ENCODE measurements at places on chromosomes 11 and 22.
A peak's percentile ranks its signal among the peaks of the same experiment; 100 is the strongest.

GRCh38 chr22:40175611-40176244 is 2.0 kb upstream of the TNRC6B start:
- DNase-seq: no peak

- DNase-seq: no peak
Observed at GRCh38 chr11:90468923-90469322, 246.1 kb upstream of the CHORDC1 start.

GRCh38 chr11:132692891-132693290 is 839.4 kb downstream of the OPCML start:
- no peak for DNase-seq

DNA sequence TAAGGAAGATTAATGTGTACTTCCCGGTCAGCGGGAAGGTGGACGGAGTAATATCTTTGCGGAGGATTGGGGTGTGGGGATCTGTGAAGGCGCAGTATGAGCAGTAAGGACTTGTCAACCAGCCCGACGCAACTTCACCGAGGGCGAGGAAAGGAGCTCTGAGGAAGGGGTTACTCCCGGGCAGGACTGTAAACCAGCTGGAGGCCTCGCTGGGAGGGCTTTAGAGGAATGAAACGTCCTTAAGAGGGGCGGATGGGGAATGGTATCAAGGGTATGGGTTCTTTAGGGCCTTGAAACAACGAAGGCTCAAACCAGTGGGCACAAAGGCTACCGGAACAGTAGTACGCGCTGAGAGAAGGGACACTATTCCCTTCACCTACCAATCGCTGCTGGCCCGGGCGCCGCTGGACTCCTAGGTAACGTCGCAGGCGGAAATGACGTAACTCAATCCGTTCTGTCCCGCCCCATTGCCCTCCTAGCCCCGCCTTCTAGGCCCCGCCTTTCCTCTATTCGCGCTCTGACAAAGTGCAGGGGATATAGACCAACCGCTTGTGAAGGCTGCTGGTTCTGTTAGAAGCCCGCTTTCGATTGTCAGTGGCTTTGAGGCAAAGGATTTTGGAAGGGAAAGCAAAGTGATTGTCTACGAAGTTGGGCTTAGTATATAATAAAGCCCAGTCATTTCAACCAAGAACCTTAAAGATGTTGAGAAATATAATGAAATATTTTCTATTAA is at the start of gene C11orf65:
TSS of gene C11orf65 (minus strand) at position 439 of the 733 bp plus-strand sequence. CDS start 5,970 bp downstream, outside the sequence.
- peak; percentile 99 for DNase-seq

DNA sequence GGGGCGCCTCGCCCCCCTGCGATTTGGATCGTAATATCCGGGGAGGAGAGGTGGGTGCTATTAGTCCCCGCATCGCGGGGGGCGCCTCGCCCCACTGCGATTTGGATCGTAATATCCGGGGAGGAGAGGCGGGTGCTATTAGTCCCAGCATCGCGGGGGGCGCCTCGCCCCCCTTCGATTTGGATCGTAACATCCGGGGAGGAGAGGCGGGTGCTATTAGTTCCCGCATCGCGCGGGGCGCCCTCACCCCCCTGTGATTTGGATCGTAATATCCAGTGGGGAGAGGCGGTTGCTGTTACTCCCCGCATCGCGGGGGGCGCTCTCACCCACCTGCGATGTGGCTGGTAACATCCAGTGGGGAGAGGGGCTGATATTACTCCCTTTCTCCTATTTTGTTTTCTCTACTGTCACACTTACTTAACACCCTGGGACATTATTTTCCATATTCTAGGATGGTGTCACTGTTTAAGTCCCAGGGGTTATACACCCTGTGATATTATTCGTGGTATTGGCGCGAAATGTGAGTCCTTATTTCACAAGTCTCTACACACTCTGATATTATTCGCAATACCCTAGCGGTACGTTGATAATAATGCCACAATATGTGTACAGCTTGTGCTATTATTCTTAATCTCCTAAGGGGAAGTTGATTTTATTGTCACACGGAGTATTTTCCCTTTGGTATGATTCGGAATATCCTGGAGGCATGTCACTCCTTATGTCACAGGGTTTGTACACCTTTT is 57.8 kb upstream of the ALDH3B2 start:
- peak; percentile 60 for DNase-seq

GRCh38 chr11:86816251-86816726 is 15.9 kb downstream of the PRSS23 start:
- DNase-seq: no peak

DNA sequence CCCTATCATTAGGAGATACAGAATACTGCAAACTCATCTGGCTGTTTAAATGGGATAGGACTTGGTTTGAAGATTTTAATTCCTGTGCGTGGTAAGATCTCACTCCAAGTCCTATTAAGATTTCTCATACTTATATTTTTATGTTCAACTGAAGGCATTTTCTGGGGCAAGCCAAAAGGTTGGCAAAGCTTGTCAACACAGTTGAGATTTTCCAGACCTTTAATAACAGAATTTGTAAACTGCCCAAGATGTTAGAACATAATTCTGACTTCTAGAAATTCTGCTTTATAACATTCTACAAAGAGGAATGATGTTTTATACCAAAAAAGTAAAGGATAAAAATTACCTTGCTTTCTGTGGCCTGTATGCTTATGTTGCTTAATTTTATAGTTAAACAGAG is 30.8 kb upstream of the OR52M1 start:
- no peak for DNase-seq

DNA sequence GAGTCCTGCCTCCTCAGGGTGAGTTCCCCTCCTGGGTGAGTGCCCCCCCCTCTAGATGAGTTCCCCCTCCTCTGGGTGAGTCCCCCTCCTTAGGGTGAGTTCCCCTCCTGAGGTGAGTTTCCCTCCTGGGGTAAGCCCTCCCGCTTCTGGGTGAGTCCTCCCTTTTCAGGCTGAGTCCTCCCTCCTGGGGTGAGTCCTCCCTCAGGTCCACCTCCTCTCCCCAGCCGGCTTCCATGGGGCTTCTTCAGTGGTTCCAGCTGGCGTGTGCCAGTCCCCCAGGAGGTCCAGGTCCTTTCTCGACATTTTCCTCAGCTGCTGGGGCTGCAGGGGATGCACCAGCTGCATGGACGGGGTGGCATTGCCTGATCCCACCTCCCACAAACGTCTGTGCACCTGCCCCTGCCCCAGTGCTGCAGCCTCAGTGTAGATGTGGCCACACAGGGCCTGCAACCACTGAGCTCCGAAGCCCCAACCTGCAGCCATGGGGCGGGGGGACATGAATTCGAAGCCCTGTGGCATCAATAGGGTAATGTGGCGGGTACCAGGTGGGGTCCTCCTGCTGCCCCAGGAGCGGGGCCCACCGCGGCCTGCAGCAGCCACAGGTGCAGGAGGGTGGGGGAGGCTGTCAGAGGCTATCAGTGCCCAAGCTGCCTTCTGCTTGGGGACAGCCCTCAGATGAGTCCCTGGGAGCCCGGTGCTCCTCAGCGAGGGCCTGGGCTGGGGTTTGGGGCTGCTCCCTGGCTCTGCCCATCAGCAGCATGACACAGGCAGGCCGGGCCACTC is 101.3 kb upstream of the FGF3 start:
- DNase-seq: no peak

GRCh38 chr11:19345848-19346681 is 105.3 kb upstream of the E2F8 start:
- peak; percentile 5 for DNase-seq

GRCh38 chr11:71286701-71287643 is 34.6 kb upstream of the SHANK2 start:
- no peak for DNase-seq

- no peak for DNase-seq
Observed at GRCh38 chr22:35674335-35674734, 26.1 kb downstream of the APOL6 start.

DNA sequence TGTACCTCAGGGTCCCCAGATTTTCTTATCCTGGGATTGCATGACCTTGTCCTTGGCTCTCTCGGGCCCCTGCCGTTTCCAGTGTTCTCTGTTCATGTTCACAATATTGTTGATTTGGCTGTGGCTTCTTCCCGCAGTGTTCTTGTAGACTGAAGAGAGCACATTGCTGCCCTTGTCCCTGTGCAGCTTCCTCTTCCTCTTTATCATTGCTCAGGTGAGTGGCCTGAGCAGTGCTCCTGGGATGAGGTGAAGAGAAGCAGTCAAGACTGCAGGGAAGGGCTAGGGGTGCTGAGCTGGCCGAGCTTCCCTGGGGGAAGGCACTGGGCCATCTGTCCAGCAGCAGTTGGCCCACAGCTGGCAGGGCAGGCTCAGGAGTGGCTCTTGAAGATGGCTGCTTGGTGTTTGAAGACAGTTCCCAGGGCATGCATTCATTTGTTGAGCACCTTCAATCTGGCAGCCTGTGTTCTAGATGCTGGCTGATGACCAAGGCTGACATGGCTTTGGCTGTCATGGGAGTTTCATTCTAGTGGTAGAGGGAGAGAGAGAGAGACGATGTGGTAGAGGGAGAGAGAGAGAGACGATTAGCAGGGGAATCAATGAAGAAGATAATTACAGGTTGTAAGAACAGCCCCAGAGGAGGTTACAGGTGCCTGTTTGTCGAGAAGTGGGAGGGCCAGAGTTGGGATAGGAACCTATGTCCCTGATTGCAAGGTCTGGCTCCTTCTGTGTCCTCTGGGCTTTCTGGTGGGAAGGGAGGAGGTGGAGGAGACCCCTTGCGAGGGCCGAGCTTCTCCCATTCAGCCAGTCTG is 17.4 kb downstream of the BMAL1 start:
- no peak for DNase-seq

- DNase-seq: peak; percentile 80
Observed at GRCh38 chr11:85595285-85595884, 31.8 kb downstream of the DLG2 start.

GRCh38 chr22:20520093-20520511 is 12.7 kb downstream of the MED15 start:
- no peak for DNase-seq

DNA sequence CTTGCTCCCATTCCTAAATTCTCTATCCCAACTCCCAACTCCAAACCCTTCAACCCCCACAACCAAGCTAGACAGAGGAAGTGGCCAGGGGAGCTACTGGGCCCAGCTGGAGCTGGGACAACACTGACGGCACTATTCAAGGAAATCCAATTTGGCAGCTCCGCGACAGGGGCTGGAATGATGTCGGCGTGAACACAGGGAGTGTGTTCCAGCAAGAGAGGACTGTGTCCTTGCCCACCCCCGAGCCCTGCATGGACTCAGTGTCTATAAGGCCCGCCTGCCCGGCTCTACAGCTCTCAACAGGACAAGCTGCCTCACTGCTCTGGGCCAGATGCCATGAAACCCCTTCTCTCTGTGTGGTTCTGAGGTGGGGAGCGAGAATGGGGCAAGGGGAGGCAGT is 11.3 kb downstream of the PCSK7 start:
- no peak for DNase-seq

DNA sequence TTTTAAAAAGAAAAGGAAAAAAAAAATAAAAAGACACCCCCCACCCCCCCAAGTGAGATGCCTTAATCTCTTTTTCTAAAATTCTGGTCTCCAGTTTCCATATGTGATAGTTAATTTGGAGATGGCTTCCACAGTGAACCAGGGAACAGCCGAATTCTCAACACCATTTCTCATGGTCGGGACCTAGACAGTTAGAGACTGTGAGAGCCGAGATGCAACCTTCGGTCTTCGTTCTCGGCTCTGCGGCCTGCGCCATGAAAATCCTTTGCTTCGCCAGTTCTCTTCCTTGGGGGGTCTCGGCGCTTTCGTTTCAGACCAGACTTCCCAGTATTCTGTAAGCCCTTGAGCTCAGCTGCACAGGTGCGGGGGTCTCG is 723 bp downstream of the CACNG2 start:
- no peak for DNase-seq

- no peak for DNase-seq
Observed at GRCh38 chr11:67272327-67273259, 6.3 kb downstream of the GRK2 start.

DNA sequence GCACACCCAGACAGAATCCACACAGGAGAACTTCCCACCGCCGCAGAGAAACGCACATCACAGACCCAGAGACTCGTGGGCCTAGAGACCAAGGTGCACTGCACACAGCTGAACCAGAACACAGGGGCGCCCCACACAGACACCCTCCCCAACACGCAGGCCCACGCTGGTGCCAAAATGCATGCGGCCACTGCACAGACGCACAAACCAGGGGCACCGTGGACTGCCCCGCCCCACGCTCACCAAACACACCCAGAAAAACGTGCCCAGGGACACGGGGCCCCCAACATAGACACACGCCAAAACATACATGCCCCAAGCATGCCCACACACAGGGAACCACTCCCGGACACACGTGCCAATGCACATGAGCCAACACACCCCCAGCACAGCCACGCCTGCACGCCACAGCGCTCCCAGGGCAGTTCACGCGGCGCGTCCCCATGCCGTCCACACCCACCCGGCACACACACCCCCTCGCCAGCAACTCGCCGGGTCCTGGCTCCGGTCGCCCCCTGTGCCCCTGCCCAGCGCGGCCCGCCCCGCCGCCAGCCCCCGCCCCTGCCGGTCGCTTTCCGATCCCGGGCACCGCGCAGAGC is 7.8 kb downstream of the ELFN2 start:
- no peak for DNase-seq

GRCh38 chr11:31805037-31805628 is 6.0 kb downstream of the PAX6 start:
- DNase-seq: no peak

- DNase-seq: no peak
Observed at GRCh38 chr11:75311858-75312288, 39.6 kb downstream of the ARRB1 start.

GRCh38 chr22:24466716-24467328 is 28.3 kb upstream of the UPB1 start:
- peak; percentile 54 for DNase-seq

- peak; percentile 8 for DNase-seq
Observed at GRCh38 chr11:58813693-58814092, 30.8 kb downstream of the GLYATL2 start.

DNA sequence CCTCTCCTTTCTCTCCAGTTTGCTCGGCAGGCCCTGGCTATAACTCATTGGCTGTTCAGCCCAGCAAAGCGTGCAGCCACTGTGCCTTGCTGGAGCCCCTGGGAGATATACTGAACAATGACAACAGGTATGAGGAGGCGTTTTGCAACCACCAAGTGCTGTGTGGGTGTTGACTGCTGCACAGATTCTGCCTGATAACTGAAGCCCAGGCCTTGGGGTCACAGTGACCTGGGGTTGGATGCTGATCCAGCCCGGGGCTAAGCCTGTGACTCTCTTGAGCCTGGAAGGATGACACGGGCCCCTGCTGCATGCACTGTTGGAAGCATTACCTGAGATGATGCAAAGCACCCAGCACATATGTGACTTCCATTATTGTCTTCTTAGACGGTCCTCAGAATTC is 13.7 kb upstream of the A4GALT start:
- no peak for DNase-seq

Measured in hematopoietic multipotent progenitor cell treated with erythropoietin and hydrocortisone succinate and interleukin-3 and kit ligand, for 4 days (in vitro differentiated cells).